ENCODE measurements at places on chromosomes 1 and 21. TPM values are rescaled to one million over a fixed set of nuclear protein-coding genes. Genes with fewer than 3 reads are reported as not detected.

DNA sequence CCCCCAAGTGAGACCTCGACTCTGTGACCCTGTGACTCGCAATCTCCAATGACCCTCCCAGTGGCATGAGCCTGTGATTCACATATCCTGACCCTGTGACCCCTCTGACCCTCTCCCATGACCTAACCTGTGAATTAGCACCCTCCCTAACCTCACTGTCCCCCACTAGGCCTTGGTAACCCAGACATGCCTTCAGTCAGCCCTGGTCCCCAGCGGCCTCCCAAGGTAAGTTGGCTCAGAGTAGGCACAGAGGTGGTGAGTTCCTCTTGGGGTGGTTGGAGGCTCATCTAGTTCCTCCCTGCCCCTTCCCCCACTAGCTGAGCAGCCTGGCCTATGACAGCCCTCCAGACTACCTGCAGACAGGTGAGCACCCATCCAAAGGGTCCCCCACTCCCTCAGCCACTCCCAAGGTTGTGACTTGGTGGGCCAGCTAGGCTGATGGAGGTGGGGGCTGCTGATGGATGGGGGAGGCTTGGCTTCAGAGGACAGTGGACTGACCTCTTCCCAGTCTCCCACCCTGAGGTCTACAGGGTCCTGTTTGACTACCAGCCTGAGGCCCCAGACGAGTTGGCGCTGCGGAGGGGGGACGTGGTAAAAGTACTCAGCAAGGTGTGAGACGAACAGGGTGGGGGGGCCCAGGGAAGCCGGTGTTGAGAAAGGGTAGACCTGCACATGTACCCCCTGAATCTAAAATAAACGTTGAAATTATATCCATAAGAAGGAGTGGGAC is 1.6 kb downstream of the SH3D21 start:
- no peak for DNase-seq

DNA sequence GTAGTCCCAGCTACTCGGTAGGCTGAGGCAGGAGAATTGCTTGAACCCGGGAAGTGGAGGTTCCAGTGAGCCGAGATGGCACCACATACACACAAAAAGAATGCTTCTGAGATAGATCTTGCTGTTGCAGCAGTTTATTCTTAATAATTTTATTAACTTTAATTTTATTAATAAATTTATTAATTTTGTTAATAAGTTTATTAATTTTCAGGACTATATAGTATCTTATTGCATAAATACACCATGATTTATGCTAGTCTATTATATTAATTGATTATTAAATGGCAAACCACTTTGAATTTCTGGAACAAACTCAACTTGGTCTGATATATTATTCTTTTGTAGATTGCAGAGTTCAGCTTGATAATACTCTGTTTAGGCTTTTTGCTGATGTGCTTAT is 99.5 kb downstream of the CLIC6 start:
- no peak for DNase-seq

DNA sequence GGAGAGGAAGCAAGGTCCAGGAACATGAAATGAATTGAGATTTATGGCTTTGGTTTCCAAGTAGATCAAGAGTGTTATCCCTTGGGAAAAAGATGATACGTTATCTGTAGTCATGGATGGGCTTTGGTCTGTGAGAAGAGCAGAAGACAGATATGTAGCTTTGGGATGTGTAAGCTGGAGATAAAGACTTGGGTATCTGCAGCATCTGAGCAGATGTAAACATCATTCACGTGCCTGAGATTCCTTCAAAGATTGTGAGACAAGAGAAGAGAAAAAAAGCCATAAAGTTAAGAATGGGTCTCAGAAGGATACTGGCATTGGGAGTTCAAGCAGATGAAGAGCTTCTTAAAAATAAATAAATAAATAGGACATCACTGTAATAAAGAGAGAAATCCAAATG is 217.8 kb downstream of the PTPRC start:
- DNase-seq = no peak

DNA sequence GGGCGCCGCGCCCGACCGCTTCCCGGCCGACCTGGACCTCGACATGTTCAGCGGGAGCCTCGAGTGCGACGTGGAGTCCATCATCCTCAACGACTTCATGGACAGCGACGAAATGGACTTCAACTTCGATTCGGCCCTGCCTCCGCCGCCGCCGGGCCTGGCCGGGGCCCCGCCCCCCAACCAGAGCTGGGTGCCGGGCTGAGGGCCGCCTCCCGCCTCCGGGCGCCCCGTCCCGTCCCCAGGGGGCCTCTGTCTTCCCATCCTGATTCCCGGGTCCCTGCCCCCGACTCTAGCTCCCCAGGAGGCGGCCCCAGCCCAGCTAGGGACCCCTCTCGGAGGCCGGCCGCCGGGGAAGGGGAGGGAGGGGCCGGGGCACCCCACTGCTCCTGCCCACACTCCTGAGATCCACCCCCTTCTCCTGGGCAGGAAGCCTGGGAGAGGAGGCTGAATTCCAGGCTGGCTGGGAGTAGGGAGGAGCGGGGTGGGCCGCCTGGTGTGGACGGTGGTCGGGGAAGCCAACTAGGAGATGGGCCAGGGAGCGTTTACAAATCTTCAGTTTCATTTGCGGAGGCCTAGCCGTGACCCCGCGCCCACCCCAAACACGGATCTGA is 21.4 kb downstream of the FOXO6 start:
- peak; percentile 50 for DNase-seq

The ZNF691 gene
- 20.8 TPM for total RNA-seq
